Fibroblast of skin of left quadriceps (primary cell): ENCODE measurements at places on chromosomes 3 and 15.
A peak's percentile ranks its signal among the peaks of the same experiment; 100 is the strongest.

DNA sequence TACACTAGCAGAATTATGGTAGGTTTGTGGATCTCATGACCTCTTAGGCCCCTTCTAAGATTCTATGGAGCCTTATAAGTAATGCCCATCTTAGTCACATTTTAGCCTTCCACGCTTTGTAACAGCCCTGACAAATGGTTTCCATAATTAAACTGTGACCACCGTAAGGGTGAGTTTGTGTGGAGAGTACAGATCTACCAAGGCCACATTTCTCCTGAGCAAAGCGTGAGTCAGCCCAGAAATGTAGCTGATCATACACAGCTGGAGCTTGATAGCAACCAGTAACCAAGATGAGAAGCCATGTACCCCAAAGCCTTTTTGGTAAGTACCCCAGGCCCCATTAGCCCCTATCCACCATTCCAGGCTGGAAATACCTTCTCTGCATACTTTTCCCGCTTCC lies 31.7 kb downstream of the CHAC1 start:
- peak; percentile 43 for DNase-seq

GRCh38 chr3:50630877-50631276 lies 13.9 kb downstream of the MAPKAPK3 start:
- DNase-seq, result peak; percentile 35

- no peak for DNase-seq
Observed at GRCh38 chr3:176741664-176742047, 455.6 kb downstream of the TBL1XR1 start.

DNA sequence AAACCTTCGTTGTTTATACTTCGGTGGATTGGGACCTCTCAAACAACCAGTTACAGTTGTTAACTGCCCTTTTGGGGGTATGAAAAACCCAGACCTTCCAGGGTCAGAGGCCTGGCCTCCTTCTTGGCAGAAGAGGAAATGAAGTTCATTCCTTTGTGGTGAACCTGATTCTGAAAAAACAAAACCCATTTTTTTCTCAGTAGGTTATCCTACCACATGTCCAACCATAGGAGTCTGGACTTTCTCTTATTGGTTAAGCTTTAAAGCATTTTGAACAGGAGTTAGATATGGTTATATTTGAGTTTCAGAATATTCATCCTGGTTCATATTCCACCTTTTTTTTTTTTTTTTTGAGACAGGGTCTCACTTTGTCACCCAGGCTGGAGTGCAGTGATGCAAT lies 7.2 kb upstream of the LACTB start:
- no peak for DNase-seq

DNA sequence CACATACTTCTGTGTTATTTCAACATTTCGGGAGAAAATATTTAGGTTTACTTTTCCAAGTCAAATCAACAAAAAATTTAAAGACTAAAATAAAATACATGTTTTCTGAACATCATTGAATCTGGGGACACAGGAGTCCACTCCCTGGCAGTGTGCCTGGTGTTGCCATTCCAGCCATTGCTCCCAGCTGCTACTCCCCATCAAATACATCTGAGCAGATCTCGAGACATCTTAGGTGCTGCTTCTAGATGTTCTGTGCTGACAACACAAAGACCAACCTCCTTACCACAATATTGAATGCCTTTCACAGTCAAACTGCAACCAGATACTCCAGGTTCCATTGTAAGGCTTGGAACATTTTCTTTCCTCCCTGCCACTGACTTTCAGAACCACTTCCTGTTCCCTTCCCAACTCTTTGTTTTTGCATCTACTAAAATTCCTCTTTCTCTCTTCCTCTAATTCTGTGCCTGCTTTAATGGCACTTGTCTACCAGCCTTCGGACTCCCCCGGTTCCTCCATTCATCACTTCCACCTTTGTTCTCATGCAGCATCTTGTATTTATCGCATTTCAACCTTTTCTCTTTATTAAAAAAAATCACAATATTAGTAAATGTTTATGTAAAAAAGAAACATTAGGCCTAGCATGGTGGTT lies 81.1 kb upstream of the SLC4A7 start:
- no peak for DNase-seq

- DNase-seq, result peak; percentile 11
Observed at GRCh38 chr3:79383402-79384012, 384.3 kb downstream of the ROBO1 start.

GRCh38 chr3:37920156-37920699 lies 58.5 kb downstream of the CTDSPL start:
- DNase-seq, result no peak

DNA sequence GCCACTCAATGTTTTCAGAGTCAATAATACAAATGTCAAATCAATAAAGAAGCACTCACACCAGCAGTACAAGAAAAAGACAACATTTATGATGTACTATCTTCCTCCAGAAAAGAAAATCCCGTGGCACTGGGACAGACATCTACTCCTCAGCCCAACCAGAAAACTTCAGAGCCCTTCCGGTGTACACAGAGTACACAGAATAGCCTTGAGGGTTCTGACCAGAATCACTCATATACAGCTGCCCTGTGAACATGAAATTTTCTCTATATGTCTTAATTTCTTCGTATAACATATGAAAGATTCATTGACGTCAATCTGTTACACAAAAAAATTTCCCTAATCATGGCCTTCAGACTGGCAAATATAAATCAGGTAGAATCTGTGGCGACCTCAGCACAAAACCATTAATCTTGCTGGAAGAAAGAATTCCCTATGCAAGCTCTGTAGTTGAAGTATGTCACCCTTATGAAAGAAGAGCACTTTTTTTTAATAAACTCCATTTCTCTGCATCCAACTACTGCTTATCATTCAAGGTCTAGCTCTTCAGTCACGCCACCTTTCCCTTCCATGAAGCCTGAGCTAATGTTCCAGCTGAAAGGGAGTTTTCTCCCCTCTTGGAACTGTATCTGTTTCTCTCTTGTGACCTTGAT lies 53.8 kb upstream of the PLAAT1 start:
- no peak for DNase-seq

GRCh38 chr15:99997112-99997651 lies 263.9 kb upstream of the LYSMD4 start:
- DNase-seq, result no peak

- DNase-seq, result no peak
Observed at GRCh38 chr3:40317061-40317855, 7.8 kb downstream of the EIF1B start.

DNA sequence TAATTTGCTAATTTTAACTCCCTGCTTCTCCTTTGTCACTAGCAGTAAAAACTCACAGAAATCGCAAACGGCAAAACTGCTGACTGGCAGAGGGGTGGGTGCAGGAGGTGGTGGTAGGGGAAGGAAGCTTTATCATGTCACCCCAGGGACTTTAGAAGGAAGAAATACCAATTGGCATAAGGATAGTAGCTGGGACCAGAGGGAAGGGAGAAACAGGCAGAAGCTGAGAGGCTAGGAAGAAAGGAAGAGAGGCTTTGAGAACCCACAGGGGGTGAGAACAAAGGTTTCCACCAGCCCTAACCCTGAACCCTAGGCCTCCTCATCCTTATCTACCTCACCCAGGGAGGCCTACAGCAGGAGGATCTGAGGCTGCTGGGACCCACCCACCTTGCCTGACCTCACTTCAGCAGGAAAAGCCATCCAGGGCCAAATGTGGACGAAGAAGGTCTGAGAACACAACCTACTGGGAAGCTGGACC lies 10.7 kb downstream of the ITGB5 start:
- no peak for DNase-seq

DNA sequence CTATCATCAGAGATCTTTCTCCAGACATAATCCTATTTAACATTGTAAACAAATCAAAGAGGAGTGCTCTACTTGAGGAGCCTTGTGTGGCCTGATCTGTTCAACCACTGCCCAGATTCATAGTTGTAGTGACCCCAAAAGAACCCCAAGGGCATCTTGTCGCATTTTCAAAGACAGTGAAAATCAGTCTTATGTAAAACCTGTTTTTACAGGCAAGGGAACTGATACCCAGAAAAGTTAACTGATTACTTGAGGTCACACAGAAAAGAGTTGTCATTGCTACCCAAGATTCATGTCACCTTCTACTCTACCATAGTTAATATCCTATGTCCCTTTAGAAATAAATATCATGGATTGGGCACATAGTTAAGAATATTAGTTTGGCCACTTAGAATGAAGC lies 40.5 kb upstream of the ARPP21 start:
- DNase-seq, result no peak
